Thymus (tissue), 14 donors: ENCODE measurements at places on chromosomes 3 and 15.

DNA sequence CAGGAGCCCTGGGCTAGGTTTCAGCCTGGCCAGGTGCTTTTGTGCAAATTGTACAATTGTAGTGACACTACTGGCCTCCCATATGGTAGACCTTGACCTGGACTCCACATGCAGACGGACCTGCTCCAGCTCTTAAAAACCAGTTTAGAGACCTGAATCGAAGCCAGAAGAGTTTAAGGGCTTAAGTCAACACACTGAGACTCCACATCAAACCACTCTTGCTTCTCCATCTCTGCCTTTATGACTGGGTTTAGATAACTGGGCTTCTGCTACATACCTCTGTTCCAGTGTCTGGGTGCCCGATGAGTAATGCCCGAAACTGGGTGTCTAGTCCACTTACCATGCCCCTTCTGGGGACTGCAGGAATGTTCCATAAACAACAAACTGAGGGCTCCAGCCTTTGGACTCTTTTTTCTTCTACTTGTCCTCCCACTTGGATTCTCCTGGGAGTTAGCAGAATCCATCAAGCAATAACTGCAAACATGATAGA, 32.8 kb downstream of the TMEM212 start:
- no peaks in the 10 kb centered on the region for H3K27me3 ChIP-seq
- H3K27ac ChIP-seq = no peak overlapping the region
- H3K4me3 ChIP-seq = no peak overlapping the region
- DNase-seq = no peak
- no peaks in the 10 kb centered on the region for H3K4me1 ChIP-seq
- no peaks in the 10 kb centered on the region for H3K36me3 ChIP-seq

DNA sequence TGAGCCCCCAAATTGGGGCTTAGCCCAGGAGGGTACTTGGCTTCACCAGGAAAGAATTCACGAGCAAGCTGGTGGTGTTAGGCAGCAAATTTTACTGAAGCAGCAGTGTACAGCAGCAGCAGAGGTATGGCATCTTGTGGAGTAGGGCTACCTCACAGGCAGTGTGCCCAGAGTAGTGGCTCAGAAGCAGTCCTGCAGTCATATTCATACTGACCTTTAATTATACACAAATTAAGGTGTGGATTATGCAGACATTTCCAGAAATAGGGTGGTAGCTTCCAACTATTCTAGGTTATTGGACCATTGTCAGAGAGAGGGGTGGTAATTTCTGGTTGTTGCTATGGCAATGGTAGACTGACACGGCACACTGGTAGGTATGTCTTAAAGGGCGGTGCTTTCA, 20.7 kb upstream of the CADPS start:
- H3K4me1 ChIP-seq = no peaks in the 10 kb centered on the region
- H3K27ac ChIP-seq = no peak overlapping the region
- H3K4me3 ChIP-seq = no peak overlapping the region

DNA sequence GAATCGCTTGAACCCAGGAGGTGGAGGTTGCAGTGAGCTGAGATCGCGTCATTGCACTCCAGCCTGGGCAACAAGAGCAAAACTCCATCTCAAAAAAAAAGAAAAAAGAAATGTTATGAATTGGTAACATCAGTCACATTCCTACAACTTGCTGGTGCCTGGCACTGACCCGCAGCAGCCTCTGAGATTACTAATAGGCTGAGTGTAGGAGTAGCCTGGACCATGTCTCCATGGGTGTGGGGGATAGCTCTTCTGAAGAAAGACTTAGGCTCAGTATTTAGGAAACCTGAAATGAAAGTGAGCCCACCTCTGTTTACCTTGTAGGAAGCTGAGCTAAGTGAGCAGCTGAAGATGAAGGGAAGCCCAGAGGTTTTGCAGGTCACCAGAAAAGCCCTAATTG, 148.3 kb downstream of the LRRC28 start:
- DNase-seq = no peak
- H3K4me1 ChIP-seq = no peaks in the 10 kb centered on the region
- no peak overlapping the region for H3K4me3 ChIP-seq
- H3K36me3 ChIP-seq = no peaks in the 10 kb centered on the region

GRCh38 chr3:40631341-40631995, 106.7 kb downstream of the ZNF621 start:
- no peak for DNase-seq
- H3K4me1 ChIP-seq = no peaks in the 10 kb centered on the region
- H3K27ac ChIP-seq = no peak overlapping the region
- no peaks in the 10 kb centered on the region for H3K27me3 ChIP-seq

- DNase-seq = no peak
- no peaks in the 10 kb centered on the region for H3K27me3 ChIP-seq
- no peaks in the 10 kb centered on the region for H3K36me3 ChIP-seq
- H3K27ac ChIP-seq = no peak overlapping the region
Observed at GRCh38 chr3:43212914-43213611, 73.3 kb upstream of the SNRK start.
